ENCODE measurements at places on chromosomes 3 and 15.
A peak's percentile ranks its signal among the peaks of the same experiment; 100 is the strongest.

GRCh38 chr3:169348929-169349621 lies 314.4 kb downstream of the MECOM start:
- DNase-seq: no peak

DNA sequence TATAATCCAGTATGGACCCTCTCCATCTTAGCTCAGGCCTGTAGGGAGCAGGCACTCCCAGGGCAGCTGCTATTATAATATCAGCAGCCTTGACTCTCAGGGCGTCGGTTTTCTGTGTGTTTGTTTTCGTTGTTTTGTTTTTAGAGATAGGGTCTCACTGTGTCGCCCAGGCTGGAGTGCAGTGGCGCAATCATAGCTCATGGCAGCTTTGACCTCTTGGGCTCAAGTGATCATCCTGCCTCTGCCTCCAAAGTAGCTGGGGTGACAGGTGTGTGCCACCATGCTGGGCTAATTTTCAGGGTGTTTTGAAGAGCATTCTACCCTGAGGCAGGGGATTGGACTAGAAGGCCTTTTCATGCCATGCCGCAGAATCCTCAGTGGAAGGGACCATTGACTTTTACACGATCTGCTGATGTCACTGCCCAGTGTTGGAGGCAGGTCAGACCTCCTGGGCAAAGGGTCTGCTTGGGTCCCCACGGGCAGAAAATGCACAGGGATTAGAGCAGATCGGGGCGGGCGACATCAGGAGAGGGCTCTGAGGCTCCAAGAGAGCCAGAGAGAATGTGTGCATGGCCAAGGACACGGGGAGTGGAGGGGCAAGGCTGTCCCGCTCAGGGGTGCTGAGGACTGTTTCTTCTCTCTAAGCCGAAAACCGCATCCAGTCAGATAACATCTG lies 7.8 kb downstream of the MELTF start:
- no peak for DNase-seq

- no peak for DNase-seq
These were observed 14.7 kb upstream of the AMOTL2 start for GRCh38 chr3:134388788-134389485.

DNA sequence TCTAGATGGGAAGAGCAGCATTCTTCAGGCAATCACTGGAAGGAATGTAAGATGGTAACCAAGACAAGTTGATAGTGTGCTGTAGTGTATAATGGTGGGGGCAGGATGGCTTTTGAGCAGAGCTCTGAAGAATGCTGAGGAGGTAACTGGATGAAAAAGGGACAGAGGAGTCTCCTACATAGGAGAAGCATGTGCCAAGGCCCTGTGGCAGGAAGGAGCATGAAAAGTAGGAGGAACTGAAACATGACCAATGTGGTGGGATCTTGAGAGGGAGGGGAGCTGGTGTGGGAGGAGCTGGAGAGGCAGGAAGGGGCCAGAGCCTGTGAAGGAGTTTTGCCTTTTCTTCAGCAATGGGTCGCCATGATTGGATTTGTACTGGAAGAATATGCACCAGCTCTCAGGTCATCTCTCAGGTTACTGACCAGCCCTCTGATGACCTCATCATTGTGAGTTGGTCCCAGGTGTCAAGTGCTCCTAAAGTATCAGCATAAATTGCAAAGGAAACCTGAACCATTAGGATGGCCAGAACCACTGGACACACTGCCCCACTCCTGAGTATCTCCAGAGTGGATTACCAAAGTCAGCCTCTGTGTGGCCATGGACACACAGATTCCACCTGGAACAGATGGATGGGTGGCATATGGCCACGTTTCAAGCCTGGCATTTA lies 38.6 kb downstream of the FSD2 start:
- DNase-seq: no peak

GRCh38 chr3:111473550-111473949 lies 68.4 kb upstream of the CD96 start:
- DNase-seq: no peak

- DNase-seq: no peak
These were observed 354.5 kb downstream of the WDR72 start for GRCh38 chr15:53404930-53405493.

GRCh38 chr3:134709561-134710312 lies 58.9 kb upstream of the KY start:
- no peak for DNase-seq

- DNase-seq: no peak
These were observed 27.5 kb downstream of the TRIM69 start for GRCh38 chr15:44763848-44764247.

DNA sequence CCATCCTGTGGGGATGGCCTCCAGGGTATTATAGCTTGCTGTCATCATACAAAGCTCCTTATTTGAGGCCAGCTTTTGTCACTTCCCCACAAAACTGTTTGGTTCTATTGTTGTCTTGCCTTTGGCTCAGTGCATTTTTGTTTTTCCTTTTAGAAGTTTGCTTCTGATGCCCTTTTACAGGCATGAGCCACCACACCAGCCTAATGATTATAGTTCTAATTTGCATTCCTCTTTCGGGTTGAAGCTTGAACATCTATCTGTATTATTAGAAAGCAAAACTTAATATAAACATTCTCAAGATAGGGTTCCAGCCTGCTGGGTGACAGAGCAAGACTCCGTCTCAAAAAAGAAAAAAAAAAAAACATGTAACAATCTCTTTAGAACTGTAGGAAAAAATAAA lies 39.8 kb downstream of the SMARCC1 start:
- no peak for DNase-seq

DNA sequence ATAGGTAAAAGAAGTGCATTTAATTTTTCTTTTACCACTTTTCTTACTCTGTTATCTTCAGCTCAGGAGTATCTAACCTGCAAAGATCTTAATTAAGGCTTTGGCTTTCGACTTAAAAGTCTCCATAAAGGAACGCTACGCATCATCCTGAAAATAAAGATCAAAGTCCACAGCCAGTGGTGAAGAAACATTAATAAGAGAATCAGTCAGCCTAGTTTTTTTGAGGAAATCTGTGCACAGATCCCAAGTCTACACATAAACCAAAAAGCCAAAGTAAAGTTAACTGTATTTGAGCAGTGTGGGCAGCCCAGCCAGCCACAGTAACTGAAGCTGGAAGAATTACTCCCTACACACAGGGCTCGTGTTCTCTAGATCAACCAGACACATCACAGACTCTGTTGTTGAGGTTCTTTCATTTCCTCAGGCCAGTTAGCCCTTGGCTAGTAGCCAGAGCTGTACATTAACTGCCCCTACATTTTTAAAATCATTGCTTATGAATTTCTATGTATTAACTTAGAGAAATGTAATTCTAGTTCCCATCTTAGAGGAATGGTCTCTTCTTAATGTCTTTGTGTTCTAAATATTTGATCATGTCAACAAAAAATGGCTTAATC lies 6.9 kb downstream of the LRRC2 start:
- DNase-seq: no peak

GRCh38 chr3:14773691-14774128 lies 45.1 kb upstream of the FGD5 start:
- DNase-seq: no peak

DNA sequence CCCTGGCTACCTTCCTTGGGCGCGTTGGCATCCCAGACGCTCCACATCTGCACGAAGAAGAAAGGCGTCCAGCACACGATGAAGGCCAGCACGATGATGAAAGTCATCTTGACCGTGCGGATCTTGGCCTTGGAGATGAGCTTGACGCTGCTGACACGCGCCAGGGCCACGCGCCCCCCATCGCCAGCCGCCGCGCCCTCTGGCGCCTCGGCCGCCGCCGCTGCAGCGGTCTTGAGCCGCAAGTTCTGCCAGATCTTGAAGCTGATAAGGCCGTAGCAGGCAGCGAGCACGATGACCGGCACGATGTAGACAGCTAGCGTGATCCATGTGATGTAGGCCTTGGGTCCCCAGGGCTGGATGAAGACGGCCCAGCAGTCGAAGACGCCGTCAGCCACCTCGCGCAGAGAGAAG lies 2.2 kb downstream of the OXTR start:
- no peak for DNase-seq

DNA sequence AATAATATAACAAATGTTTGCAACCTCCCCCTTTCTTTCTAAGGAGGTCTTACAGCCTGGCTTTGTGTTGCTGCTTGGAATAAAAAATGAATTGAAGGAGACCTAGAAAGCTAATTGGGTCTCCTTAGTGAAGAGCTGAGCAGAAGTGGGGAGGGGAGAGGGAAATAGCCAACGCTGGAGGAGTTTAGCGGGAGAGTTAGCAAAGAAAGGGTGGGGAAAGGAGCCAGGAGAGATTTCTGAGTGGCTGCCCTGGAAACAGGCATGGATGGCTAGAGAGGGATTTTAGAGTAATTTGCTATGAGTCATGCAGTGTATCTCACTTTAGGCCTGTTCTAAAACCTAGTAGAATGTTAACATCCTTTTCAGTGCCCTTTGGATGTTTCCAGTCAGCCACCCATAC lies 45.2 kb upstream of the PFN2 start:
- DNase-seq: no peak

GRCh38 chr3:188361888-188362287 lies 207.9 kb downstream of the LPP start:
- DNase-seq: no peak

GRCh38 chr3:47578119-47578632 lies 489 bp downstream of the CSPG5 start:
- peak; percentile 66 for DNase-seq

- DNase-seq: no peak
These were observed 309.6 kb downstream of the TUSC7 start for GRCh38 chr3:117019082-117019713.

GRCh38 chr3:48621461-48621869 lies at the start of gene TMEM89:
TSS of gene TMEM89 (minus strand) at chr3:48621769. CDS start at chr3:48621756, 13 bp downstream.
- DNase-seq: no peak

DNA sequence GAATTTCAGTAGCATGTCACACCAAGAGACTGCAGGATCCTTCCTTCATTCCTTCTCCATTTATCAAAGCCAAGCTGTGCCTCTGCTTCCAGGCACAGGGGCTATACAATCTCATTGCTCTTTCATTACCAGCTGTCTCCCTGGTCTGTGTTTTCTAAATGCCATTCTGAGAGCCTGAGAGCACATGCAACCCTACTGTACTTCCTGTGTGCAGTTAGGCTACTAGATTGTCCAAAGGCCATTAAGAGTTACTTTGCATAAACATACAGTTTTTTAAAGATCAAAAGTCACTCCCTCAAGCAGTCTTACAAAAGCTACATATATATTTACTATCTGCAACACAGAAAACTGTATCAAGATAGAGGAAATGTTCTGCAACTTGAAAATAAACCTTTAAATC lies 110.1 kb downstream of the CFAP44 start:
- DNase-seq: no peak

DNA sequence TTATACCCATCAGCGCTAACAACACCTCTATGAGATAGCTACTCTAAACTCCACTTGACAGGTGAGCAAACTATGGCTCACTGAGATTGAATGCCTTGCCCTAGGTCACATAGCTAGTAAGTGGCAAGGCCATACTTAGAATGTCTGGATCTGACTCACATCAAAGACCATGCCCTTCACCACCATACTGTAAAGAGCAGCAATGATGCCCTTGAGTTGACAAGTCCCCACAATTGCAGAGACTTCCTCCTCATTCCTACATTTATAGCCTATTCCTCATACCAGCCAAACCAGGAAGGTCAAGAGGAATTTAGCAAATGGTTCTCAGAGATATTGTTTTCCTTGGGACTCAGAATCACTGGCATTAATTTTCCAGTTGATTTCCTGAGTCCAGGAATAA lies 157.8 kb upstream of the SNTN start:
- no peak for DNase-seq

GRCh38 chr3:25292595-25292994 lies 135.5 kb upstream of the RARB start:
- no peak for DNase-seq

DNA sequence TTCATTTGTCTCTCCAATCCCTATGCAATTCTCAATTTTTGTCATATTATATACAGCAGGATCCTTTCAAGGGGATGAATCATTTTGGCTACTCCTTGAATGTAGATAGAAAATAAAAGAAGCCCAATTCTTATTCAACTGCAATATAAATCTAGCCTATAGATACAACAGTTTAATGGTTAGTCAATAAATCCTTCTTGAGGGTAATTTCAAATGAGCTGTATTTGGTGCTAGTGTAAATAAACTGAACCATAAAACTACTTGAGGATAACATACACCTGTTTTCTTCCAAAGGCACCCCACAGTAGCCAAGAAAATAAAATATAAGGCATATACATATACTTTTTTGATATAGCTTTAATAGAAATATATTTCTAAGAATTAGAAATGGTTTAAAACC lies 830.3 kb downstream of the ROBO1 start:
- no peak for DNase-seq

DNA sequence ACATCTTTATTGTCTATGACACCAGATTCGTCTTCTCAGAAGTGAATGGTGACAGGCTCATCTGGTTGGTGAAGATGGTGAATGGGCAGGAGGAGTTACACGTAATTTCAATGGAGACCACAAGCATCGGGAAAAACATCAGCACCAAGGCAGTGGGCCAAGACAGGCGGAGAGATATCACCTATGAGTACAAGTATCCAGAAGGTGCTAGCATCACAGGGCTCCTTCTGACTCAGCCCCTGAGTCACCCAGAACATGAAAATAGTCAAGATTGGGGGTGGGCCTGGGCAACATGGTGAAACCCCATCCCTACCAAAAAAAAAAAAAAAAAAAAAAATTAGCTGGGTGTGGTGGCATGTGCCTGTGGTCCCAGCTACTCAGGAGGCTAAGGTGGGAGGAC lies 32.6 kb downstream of the TGM4 start:
- DNase-seq: no peak

DNA sequence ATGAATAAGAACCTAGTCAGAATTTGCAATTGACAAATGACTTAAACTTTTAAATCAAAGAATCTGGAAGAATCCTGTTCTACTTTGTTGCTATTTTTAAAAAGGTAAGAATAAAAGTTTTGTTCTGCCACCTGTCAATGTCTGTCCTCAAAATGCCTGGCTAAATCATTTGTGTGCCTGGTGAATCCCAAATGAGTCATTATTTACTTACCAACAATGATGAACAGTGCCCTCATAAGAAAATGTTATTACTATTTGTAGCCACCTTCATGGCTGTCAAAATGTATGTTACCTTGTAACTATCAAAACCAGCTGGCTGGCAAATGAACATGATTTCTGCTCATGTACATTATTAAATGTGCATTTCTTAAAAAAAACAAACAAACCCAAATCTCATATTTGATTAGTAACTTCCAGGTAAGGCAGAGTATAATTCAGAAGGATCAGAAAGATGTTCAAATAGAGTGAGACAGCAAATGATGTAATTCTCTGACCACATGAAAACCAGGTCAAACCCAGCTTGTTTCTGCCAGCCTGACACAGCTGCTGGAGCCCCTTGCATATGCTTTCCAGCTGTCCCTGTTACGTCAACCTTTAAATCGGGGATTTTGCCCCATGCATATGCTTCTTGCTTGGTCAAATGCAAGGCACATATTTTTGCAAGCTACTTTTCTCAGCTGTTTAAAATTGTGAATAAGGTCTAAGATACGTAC lies 137.9 kb downstream of the SSR3 start:
- DNase-seq: no peak
